ENCODE measurements at places on chromosomes 7 and 10.
A peak's percentile ranks its signal among the peaks of the same experiment; 100 is the strongest.

GRCh38 chr10:79459243-79459642 is 13.8 kb upstream of the ZCCHC24 start:
- DNase-seq = no peak

- no peak for DNase-seq
Observed at GRCh38 chr7:91287371-91288084, 23.3 kb downstream of the FZD1 start.

- no peak for DNase-seq
Observed at GRCh38 chr10:44907556-44907955, 3.6 kb upstream of the TMEM72 start.

DNA sequence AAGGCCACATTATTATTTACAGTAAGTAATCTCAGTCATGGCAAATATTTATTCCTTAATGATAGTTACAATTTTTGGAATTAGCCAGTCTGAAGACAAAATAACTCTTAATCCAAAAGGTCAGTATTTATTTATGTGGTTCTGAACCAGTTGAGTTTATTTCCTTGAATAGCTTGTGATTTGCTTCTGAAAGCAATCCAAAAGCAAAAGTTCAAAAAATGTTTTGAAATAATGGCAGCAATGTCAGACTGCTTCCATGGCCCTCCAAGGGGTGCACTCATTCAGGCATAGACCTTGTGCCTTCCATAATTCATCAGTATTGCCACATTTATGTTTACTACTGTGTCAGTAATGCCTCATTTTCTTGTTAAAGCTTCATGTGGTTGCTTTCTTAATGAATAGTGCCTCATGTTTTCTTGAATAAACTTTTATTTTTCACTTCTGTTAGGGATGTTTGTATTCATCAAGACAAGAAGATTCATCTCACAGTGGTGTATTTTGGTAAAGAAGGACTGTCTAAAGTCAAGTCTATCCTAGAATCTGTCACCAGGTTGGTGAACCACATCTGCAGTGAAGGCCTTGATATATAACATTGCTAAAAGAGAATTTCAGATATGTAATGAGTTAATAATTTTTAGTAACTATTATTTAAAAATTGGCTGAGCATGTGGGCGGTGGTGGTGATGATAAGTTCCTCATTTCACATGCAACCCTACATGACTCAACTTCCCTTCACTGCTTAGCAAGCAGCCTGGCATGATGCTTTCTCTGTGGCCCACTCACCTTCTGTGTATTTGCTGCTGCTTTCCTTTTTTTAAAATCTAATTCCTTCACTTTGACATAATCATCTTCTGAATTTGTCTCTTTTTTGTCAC is 22.0 kb downstream of the CSGALNACT2 start:
- DNase-seq = no peak

GRCh38 chr7:116122972-116123595 is 87.3 kb upstream of the TES start:
- DNase-seq = peak; percentile 30

DNA sequence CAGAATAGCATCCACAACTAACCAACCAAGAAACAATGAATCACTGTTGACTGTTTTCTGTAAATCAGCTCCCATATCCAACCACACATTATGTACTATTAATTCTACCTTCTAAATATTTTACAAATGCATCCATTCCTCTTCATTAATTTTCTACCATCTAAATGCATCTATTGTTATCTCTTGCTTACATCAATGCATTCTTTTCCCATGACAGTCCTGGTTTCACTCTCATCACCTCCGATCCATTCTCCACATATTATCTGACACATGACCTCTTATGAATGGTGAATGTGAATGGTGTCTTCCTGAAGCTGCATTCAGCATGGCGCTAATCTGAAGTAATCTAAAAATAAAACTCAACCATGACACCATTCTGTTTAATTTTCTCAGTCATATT is 153.8 kb upstream of the CALCR start:
- DNase-seq = no peak

DNA sequence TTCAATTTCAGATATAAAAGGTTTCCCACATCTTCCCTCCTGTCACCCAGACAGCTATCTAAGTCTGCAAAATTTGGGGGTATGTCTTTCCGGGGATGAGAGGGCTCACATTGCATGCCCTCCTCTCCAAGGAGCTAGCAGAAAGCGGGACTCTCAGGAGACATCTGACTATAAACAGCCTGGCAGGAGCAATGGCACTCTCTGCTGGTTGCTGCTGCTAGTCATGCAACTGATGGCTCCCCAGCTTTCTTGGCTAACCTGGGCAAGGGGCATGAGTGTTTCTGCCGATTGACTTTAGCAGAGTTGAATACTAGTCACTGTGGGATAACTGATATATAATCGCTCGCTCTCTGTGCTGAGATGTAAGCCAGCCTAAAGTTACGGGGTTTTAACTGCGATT is 12.0 kb downstream of the TBX20 start:
- DNase-seq = peak; percentile 68

- no peak for DNase-seq
Observed at GRCh38 chr7:2915023-2915422, 70.9 kb upstream of the GNA12 start.

DNA sequence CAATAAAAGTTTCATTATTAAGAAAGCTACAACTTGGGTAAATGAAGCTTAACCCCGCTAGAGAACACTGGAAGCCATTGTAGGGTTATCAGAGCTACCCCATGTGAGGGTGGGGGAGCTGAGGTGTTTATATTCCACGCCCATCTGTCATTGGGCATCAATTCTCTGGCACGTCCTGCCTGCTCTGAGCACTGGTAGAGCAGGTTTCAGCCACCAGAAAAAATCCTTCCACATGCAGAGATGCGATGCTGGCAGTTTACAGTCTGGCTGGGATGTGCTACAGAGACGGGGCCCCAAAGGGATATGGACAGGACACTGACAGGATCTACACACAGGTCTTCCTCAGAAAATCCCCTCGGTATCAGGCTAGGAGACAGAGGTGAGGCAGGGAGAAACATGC is 15.9 kb upstream of the RAPGEF5 start:
- peak; percentile 58 for DNase-seq

- DNase-seq = no peak
Observed at GRCh38 chr7:102320181-102320580, 33.5 kb downstream of the SH2B2 start.

GRCh38 chr7:82183634-82184033 is 259.9 kb downstream of the CACNA2D1 start:
- no peak for DNase-seq

DNA sequence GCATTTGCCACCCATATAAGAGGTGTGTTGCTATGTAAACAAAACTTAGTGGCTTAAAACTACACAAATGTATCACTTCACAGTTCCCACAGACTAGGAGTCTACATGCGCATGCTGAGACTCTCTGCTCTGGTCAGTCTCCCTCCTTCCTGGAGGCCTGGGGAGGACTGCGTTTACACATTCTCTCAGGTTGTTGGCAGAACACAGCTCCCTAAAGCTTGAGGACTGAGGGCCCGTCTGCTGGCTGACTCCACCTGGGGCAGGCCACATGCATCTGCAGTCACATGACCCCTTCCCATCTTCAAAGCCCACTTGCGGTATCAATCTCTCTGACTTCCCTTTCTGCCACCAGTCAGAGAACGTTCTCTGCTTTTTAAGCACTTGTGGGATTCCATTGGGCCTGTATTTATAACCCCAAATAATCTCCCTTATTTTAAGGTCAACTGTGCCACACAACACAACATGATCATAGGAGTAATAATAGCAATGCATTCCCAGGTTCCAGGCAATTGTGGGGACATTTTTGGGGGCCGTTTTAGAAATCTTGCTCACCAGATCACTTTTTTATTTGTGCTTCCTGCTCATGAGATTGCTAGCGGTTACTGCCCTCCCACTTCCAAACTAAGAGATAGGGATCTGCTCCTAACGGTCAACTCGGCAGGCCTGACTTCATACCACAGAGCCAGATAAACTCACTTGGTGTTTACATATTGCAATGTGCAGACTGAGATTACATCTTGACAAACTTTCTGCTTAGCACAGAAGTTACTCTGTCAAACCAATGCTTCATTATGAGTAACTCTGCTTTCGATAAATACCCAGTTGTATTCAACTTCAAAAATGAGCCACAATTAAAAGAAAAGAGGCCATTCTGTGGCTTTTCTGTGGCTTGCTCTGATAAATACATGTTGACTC is 96.3 kb downstream of the ALOX5 start:
- peak; percentile 92 for DNase-seq

- peak; percentile 34 for DNase-seq
Observed at GRCh38 chr7:3922175-3922635, 621.2 kb downstream of the SDK1 start.

- no peak for DNase-seq
Observed at GRCh38 chr7:133275008-133275407, 22.1 kb downstream of the EXOC4 start.

GRCh38 chr7:1716263-1717094 is 46.4 kb downstream of the ELFN1 start:
- no peak for DNase-seq

DNA sequence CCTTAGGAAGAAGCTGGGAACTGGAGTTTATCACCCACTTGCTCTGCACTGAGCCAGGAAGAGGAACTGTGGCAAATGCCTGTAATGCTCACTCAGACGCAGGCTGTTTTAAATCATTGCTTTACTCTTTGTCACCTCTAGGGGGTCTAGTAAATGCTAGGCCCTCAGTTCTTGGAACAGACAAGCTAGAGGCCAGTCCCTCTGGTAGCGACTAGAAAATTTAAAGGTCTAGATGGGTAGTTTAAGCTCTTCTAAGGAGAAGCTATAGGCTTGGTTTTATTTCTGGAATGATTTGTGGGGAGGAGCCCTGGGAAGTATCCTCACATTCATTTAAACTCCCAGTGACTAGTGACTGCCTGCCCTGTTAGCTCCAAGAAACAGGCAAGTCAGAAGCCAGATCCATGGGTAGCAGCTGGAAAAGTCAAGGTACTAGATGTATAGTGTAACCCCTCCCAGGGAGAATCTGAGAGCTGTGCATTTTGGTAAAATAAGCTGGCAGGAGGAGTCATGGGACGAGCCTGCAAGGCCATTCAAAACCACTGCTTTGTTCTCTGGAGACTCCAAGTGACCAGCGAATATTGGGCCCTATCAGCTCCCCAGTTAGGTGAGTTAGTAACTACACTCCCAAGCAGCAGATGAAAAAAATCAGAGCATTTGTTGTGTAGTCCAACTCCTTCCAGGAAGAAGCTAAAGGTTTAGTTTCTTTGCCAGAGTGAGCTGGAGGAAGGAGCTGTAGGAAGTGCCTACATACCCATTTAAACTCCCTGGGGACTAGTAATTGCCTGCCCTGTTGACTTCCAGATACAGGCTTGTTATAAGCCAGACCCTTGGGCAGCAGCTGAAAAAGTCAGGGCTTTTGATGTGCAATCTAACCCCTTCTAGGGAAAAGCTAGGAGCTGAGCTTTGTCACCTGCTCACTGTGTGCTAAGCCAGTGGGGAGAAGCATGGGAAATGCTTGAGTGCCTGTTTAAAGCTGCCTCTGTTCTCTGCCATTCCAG is 68.9 kb downstream of the DYNC1I1 start:
- peak; percentile 27 for DNase-seq

- DNase-seq = no peak
Observed at GRCh38 chr7:91344911-91345310, 80.7 kb downstream of the FZD1 start.

GRCh38 chr7:70068531-70068930 is 470.3 kb downstream of the AUTS2 start:
- DNase-seq = no peak

DNA sequence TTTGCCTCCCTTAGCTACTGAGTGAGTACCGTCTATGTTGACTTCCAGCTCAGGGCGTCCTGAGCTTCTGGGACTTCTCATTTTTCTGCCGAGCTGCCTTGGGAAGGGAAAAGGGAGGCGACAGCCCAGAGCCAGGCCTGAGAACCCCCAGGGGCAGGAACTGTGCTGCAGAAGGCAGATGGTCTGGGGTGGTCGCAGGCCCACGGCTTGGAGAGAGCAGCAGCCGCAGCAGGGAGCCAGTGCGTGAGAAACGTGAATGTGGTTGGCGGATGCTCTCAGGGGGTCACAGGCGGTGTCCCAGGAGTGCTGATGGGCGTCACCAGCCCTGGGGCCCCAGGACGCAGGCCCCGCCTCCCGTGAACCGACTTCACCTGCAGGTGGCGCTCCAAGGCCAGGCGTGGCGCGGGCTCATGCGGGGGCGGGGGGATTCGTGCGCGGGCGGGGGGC is 9.2 kb upstream of the PWWP2B start:
- peak; percentile 53 for DNase-seq

DNA sequence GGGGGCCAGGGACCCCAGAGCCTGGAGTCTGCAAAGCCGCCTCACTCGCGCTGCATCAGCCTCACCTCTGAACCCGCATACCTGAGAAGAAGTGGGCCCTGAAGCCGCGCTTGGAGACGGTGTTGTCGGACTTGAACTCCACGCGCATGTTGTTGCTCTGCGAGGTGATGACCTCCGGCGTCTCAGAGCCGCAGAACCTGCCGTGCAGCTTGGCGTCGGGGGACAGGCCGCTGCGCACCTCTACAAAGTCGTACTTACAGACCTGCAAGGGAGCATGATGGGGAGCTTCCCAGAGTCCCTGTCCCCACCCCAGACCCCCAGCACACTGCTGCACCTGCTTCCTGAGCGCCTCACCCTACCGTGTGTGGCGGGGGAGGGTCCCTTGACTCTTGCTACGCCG is 25.7 kb upstream of the OPALIN start:
- DNase-seq = no peak

DNA sequence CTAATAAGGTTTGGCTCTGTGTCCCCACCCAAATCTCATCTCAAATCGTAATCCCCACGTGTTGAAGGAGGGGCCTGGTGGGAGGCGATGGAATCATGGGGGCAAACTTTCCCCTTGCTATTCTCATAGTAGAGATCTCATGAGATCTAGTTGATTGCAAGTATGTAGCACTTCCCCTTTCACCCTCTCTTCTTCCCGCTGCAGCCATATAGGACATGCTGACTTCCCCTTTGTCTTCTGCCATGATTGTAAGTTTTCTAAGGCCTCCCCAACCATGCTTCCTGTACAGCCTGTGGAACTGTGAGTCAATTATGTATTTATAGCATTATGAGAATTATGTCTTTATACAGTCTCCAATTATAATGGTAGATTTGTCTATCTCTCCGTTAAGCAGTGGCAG is 594.5 kb downstream of the ACTR3B start:
- no peak for DNase-seq

- no peak for DNase-seq
Observed at GRCh38 chr7:71705217-71705616, 573.3 kb downstream of the GALNT17 start.

- no peak for DNase-seq
Observed at GRCh38 chr10:119613741-119614140, 17.0 kb upstream of the TIAL1 start.

- no peak for DNase-seq
Observed at GRCh38 chr10:58746474-58747185, 234.0 kb downstream of the BICC1 start.

- DNase-seq = no peak
Observed at GRCh38 chr10:85578860-85579259, 787.7 kb downstream of the GRID1 start.

DNA sequence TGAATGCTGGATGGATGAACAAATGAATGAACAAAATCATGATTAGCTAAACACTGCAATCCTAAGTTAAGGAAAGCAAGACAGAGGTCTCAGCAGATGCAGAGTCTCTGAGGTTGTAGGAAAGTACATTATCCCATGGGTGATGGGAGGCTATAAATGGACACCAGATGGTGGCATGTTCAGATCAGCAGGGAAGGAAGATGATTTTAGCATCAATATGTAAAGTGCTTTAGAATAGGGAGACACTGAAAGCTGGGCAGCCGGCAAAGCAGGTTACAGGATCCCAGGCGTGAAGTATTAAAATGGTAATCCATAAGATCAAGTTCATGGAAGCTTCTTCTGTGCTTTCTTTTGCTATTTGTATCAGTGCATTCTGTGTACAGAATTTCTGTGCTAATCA is 7.9 kb upstream of the RAPGEF5 start:
- DNase-seq = no peak

Data from T47D (cell line).